HCT116 (cell line): ENCODE measurements at places on chromosomes 7 and 10.

DNA sequence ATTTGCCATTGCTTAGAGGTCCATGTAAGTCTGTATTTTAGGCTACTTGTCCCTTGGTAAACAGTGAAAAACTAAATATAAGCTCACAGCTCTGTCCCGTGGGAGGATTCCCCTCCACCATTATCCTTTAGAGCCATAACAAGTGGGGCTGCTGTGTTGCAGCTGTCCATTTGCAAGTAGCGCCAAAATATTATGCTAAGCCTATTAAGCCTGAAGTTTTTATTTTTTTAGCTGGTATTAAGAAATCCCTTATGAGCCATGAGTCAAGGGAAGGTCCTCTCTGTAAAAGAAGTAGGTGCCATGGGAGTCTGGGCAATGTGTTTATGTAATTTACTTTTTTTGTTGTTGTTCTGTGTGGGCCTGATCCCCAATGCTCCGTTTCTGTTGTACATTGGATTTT, 183.9 kb downstream of the THSD7A start:
- H3K36me3 ChIP-seq: no peaks in the 10 kb centered on the region
- no peak for DNase-seq
- H3K4me3 ChIP-seq: no peak overlapping the region
- H3K27me3 ChIP-seq: no peaks in the 10 kb centered on the region
- H3K27ac ChIP-seq: no peak overlapping the region

GRCh38 chr7:131012477-131013031, 278.5 kb upstream of the KLF14 start:
- H3K27me3 ChIP-seq: no peaks in the 10 kb centered on the region
- no peaks in the 10 kb centered on the region for H3K36me3 ChIP-seq
- no peak for DNase-seq
- no peak overlapping the region for H3K4me3 ChIP-seq
- H3K27ac ChIP-seq: peak overlapping the region; percentile 96
- H3K4me1 ChIP-seq: peaks cover 100% of the 10 kb centered on the region

DNA sequence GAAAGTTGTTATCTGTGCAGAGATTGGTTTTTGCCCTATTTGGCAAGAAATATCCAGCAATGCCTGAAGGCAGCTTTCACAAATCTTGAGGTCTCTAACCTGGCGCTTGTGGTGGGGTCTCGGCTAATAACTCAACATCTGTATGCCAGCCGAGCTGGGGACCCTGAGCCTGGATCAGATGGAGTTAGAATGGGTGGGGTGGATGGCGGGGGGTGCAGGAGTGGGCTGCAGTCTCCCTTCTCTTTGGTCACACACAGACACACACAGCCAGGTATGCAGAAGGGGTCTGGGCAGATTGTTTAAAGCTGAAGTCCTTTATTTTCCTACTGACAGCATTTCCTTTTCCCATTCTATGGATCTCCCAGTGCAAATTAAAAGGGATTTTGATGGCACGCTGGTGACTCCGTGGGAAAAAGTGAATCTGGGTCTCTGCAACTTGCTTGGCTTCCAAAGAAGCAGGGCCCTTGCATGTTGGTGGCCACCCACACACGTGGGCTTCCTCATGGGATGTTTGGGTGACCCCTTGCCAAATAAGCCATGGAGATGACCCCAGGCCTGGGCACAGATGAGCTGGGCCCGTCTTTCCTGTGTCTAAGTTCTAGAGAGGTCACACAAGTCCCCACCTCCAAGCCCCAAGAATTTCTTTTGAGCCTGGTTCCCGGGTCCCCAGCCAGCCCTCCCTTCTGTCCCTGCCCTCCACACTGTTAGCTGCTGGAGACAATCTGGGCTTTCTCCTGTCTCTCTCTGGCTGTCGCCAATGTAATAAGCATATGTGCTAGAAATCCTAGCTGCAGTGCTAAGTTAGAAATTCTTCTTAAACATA, 39.9 kb upstream of the EMX2 start:
- no peak for DNase-seq
- peaks cover 14% of the 10 kb centered on the region; the same call in 1 of the 2 replicates for H3K27me3 ChIP-seq
- H3K4me1 ChIP-seq: no peaks in the 10 kb centered on the region
- H3K27ac ChIP-seq: no peak overlapping the region
- no peaks in the 10 kb centered on the region for H3K36me3 ChIP-seq

GRCh38 chr10:96918214-96919002, 86.3 kb downstream of the LCOR start:
- H3K36me3 ChIP-seq: no peaks in the 10 kb centered on the region
- H3K27me3 ChIP-seq: no peaks in the 10 kb centered on the region
- H3K4me3 ChIP-seq: no peak overlapping the region
- no peak for DNase-seq
- H3K27ac ChIP-seq: no peak overlapping the region
- H3K4me1 ChIP-seq: no peaks in the 10 kb centered on the region
